ENCODE measurements at places on chromosomes 12 and 14.
A peak's percentile ranks its signal among the peaks of the same experiment; 100 is the strongest.

GRCh38 chr12:132286912-132287311 lies 42.5 kb downstream of the GALNT9 start:
- DNase-seq, result no peak

GRCh38 chr14:101713621-101714349 lies 47.7 kb upstream of the PPP2R5C start:
- peak; percentile 68 for DNase-seq

- DNase-seq, result no peak
Observed at GRCh38 chr14:52366796-52367315, 52.7 kb downstream of the PTGER2 start.

GRCh38 chr14:78405079-78405856 lies 235.1 kb downstream of the NRXN3 start:
- DNase-seq, result no peak

DNA sequence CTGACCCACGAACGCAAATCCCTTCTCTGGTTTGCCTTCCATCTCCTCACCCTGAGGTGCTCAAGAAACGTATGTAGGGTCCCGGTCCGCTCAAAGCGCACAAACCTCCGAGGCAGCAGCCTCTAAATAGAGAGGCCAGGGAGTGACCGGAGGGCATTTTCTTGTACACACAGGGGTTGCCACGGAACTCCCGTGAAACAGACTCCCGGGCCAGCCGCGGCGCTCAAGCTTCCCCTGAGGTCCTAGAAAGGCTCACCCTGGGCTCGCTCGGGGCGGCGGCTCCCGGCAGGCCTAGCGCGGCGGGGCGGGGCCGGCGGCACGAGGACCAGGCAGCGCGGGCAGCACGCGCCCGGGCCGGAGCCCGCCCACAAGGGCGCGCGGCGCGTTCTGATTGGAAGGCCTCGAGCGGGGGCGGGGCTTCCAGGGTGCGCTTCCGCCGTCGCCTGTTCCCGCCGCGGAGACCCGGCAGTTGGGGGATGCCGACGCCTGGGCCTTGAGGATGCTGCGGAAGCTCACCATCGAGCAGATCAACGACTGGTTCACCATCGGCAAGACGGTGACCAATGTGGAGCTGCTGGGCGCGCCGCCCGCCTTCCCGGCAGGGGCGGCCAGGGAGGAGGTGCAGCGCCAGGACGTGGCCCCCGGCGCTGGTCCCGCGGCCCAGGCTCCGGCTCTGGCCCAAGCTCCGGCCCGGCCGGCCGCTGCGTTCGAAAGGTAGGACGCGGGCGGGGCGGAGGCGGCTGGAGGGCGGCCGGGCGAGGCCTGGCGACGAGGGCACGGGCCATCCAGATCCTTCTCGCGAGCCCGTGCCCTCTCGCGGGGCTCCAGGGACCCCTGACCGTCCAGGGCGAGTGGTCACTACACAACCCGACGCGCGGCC lies at the start of gene TDRD9:
Gene TDRD9, plus strand, starts transcription at position 446 of the 880 bp plus-strand sequence. Its CDS starts 54 bp downstream, at position 500.
- DNase-seq, result no peak

GRCh38 chr12:43434614-43435013 lies 117.4 kb downstream of the ADAMTS20 start:
- DNase-seq, result no peak

GRCh38 chr12:65948320-65949008 lies 124.2 kb downstream of the HMGA2 start:
- DNase-seq, result no peak

- no peak for DNase-seq
Observed at GRCh38 chr12:53292426-53292825, 2.9 kb upstream of the PFDN5 start.

- DNase-seq, result no peak
Observed at GRCh38 chr12:96425321-96425720, 25.1 kb upstream of the CDK17 start.

- DNase-seq, result no peak
Observed at GRCh38 chr12:64663015-64663414, 52.7 kb downstream of the RASSF3 start.

DNA sequence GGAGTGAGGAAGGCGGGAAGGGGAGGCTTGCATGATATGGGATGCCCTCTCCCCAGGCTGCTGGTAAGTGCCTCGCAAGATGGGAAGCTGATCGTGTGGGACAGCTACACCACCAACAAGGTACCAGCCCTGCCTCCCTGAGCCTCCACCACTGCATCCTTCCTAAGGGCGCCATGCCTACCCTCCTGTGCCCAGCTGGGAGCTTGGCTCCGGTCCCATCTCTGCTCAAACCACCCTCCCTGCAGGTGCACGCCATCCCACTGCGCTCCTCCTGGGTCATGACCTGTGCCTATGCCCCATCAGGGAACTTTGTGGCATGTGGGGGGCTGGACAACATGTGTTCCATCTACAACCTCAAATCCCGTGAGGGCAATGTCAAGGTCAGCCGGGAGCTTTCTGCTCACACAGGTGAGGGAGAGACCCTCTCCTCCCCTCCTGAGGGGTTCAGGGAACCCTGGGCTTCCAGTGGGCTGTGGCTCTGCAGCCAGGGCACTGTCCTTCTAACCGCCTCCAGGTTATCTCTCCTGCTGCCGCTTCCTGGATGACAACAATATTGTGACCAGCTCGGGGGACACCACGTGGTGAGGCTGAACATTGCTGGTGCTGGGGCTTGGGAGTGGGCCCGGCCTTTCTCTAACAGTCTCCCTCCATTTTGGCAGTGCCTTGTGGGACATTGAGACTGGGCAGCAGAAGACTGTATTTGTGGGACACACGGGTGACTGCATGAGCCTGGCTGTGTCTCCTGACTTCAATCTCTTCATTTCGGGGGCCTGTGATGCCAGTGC lies 2.6 kb downstream of the GNB3 start:
- no peak for DNase-seq

DNA sequence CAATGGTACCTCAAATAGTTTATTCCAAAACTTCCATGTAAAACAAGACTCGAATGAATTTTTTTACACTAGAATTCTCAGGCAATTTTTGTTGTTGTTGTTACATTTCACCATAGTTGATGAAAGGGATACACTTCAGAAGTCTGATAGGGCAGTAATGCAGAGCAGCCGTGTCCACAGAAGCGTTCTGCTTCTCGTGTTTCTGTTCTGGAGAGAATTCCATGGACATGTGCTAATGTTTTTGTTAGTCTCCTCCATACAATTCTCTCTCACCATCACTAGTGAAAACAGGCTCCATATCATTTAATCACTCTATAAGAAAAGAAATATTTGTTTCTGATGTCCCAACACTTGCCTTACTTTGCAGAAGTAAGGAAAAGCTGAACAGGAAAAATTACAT lies 606.1 kb downstream of the SLC16A7 start:
- DNase-seq, result no peak

DNA sequence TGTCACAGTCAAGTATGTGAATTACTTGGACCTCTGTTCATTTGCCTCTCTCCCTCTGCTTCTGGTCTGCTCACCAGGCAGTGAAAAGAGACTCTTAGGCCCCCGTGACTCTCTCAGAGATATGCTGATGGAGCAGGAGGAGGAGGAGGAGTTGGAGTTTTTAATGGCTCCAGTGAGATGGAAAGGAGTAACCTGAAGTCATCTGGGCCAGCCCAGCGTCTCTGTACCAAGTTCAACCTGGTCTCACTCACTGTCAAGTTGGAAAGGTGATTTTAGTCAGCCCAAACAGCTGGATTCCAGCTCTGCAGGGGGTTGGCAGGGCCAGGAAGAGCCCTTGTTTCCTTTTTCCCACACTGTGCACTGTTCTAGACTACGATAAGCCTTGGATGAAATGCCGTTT lies 48.6 kb downstream of the SH2B3 start:
- no peak for DNase-seq

- DNase-seq, result no peak
Observed at GRCh38 chr14:101173698-101174521, 270.4 kb upstream of the RTL1 start.

DNA sequence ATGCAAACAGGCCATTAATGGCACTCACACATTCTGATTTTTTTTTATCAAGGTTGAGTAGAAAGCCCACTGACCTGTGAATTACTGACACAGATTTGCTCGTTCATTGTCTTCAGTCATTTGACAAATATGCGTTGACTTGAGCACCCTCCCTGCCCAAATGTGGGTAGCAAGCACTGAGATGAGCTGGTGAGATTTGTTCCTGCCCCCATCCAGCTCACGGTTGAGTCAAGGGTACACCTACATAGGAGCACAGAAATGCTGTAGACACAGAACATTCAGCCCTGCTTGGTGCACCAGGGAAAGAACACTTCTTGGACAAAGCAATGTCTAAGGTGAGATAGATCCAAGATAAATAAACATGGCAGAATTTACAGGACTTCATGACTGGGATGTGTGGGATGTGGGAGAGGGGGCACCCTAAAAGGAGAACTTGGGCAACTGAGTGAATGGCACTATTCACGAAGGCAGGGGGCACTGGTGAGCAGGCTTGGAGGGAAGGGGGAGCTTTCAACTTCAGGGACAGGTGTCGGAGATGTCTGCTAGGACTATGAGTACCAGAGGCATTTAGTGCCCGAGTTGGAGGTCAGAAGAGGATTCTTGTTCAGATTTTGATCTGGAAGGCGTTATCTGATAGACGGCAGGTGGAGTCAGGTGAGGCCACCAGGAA lies 213.4 kb downstream of the VRK1 start:
- DNase-seq, result no peak

DNA sequence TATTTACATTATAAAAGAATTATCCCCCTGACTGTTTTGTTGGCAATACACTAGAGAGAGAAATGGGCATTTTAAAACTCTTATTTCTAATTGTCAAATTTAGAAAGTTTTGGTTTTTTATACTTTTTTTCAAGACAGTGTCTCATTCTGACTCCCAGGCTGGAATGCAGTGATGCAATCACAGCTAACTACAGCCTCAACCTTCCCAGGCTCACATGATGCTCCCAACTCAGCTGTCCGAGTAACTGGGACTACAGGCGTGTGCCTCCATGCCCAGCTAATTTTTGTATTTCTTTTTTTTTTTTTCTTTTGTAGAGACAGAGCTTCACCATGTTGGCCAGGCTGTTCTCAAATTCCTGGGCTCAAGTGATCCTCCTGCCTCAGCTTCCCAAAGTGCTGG lies 8.3 kb upstream of the OR11H6 start:
- no peak for DNase-seq

GRCh38 chr12:23585156-23585781 lies 364.2 kb downstream of the SOX5 start:
- DNase-seq, result no peak

- DNase-seq, result no peak
Observed at GRCh38 chr12:42590330-42590934, 886 bp upstream of the PRICKLE1 start.

DNA sequence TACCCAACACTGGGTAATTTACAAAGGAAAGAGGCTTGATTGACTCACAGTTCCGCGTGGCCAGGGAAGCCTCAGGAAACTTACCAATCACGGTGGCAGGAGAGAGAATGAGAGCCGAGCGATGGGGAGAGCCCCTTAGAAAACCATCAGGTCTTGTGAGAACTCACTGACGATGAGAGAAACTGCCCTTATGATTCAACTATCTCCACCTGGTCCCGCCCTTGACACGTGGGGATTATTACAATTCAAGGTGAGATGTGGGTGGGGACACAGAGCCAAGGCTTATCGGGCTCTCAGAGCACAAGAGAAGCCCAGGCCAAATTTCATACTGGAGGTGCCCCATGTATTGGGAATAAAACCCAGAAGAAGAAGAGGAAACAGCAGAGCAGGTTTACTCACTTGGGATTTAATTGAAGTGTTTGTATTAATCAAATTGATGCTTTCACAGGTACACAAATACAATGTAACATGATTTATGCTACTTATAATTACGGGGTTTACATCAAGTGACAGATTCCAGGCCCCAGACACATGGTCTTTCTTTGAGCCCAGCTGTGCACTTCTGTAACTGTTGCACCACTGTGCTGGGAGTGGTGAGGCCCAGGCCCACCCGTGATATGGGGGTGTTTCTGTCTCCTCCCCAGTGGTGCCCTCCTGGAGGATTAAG lies 8.2 kb upstream of the CCDC85C start:
- no peak for DNase-seq

DNA sequence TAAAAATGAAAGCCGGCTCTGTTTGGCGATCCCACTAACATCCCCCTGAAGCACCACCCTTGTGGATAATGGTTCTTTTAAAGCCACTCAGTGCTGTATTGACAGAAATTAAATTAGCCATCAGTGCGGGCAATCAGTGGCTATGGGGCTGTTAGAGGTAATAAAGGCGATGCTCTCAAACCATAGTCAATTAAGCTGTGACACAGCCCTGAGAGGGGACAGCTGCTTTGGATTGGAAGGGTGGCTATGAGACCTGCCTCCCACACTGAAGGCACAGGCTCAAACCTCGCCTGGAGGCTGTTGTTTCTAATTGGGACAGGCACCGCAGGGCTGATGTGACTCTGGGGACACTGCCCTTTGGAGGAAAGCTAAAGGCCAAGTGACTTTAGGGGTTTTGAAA lies 562.2 kb downstream of the VRK1 start:
- DNase-seq, result no peak

DNA sequence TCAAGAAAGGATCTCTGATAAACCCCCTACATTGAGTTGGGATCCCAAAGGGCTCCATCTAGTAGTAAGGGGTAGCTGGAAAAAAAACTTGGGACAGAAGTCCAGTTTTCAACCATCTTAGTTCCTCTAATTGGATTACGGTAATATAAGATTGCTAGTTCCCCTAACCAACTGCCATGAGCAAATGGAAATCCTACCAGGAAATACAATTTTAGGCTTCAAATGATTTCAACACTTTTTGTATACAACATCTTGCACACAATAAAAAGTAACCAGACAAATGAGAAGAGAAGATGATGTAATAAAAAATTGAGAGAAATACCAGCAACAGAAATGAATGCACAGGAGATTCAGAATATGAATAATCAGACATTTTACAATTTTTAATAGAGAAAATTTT lies 73.0 kb downstream of the TSHR start:
- DNase-seq, result no peak

- DNase-seq, result no peak
Observed at GRCh38 chr12:26648584-26648983, 184.4 kb downstream of the ITPR2 start.

- DNase-seq, result no peak
Observed at GRCh38 chr12:17971850-17972249, 118.1 kb downstream of the RERGL start.

DNA sequence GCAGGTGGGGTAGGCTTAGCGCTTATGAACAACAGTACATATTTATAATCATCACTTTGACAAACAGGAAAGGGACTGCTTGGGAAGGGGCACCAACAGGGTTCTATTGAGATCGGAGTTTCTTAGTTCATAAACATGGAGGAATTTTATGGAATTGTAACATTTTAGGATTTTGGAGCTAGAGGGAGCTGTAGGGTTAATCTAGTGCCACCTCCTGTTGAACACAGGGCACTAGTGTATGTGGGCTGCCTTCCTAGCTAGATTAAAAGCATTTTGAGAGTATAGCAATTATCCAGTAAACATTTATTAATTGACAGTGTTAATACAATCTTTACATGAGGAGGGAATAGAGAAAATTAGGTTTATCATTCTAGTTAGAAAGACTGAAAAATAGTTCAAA lies 23.1 kb upstream of the TBC1D30 start:
- DNase-seq, result no peak
